HCEC 1CT (cell line): ENCODE measurements at places on chromosomes 5 and 9.

DNA sequence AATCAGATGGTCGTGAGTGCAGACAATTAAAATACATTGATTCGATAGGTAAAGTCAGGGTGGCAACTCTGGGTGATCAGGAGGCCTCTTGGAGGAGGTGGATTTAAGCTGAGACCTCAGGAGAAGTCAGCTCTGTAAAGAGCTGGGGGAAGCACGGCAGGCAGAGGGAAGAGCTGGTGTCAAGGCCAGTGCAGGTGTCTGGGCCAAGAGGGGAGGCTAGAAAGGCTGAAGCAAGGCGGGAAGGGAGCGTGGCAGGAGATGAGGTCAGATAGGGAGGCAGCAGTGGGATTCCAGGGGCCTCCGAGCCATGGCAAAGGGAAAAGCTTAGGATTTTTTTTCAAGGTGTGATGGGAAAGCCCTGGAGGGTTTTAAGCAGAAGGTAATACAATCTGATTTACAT is 178.7 kb downstream of the FSTL4 start:
- DNase-seq = no peak

DNA sequence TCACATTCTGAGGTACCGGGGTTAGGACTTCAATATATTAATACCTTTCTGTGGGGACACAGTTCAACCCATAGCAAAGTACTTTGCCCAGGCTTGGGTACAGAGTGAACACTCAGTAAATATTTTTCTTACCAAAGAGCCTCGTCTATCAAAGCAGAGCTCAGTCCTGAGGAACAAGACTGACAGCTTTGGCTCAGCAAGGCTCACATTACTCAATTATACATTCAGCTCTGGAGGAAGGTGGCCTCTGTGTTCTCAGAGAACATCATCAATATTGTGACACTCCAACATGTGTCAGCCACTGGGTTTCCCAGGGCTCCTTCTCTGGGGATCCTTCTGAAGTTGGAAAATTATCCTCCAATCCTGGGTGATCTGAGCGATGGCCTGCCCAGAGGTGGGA is 186.4 kb downstream of the NMUR2 start:
- DNase-seq = no peak

GRCh38 chr5:28156981-28157380 is 1118.6 kb upstream of the CDH9 start:
- DNase-seq = peak; percentile 94

DNA sequence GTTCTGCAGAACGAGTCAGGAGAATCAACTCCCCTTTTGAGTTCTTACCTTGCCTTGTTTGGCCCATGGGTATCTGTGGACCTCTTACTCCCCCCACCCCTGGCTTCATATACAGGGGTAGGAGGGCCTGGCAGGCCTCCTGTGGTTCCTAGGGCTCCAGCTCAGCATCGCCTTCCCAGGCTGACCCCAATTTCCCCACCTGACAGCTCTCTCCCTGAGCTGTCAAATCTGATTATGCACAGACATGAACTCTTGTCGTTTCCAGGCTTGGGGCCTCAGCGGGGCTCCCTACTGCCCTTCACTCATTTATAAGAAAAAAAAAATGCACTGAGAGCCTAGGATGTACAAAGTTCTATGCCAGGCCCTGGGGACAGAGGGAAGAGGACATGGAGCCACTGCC is 67.9 kb downstream of the PTPN3 start:
- no peak for DNase-seq

DNA sequence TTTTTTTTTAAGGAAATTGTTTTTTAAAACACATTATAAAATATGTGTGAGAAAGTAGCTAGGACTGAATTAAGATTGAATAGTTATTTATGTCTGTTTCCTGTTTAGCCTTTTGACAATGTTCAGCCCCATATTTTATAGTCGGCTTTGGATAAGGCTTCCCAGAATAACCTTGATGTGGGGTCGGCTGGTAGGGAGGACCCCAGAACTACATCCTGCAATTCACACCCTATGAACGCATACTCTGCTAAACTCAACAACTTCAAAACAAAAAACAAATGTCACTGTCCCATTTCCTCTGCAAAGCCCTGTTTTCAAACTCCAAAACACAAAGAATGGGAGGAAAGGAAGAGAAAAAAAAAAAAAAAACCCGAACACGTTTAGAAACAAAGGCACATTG is 63.1 kb downstream of the ARL15 start:
- no peak for DNase-seq

- DNase-seq = no peak
Measured at GRCh38 chr9:106305428-106306133, 557.4 kb upstream of the ZNF462 start.
